Foreskin keratinocyte (primary cell): ENCODE measurements at places on chromosomes 16 and 17. TPM values are rescaled to one million over a fixed set of nuclear protein-coding genes. Genes with fewer than 3 reads are reported as not detected.
A peak's percentile ranks its signal among the peaks of the same experiment; 100 is the strongest.

KRTAP16-1 gene
- total RNA-seq: not detected in 2 replicates

HSD17B2 gene
- 1.3 and 1.6 TPM in 2 replicates for total RNA-seq

- no peak for DNase-seq
These were observed 1.5 kb upstream of the SHISA6 start for GRCh38 chr17:11239379-11239970.

ZFHX3 gene
- 5.9 and 8.9 TPM in 2 replicates for total RNA-seq

GRCh38 chr17:77841742-77842527 is 116.6 kb upstream of the TNRC6C start:
- DNase-seq: no peak

DNA sequence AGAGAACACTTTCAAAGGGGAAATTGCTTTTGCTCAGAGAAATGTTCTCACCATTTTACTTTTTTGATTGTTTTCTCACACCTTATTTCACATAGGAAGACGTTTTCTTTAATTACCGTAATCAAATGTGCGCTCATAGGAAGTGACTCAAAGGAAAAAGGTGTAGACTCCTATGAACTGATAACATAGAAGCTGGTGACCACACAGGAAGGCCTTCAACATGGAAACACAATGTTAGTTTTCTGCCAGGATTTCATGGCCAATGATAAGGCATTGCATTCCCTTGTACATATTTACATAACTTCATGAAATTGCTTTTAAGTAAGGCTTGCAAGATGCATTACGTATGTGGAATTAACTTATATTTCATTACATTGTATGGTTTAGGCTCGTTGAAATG is 40.9 kb upstream of the KCNJ16 start:
- DNase-seq: no peak

GRCh38 chr17:73637866-73638265 is 6.4 kb downstream of the SDK2 start:
- DNase-seq: no peak

- peak; percentile 58 for DNase-seq
These were observed 14.2 kb downstream of the NAA60 start for GRCh38 chr16:3457434-3458252.

GRCh38 chr17:9536061-9536460 is 39.6 kb downstream of the STX8 start:
- no peak for DNase-seq

KCNH4 gene
- not detected in 2 replicates for total RNA-seq

DNA sequence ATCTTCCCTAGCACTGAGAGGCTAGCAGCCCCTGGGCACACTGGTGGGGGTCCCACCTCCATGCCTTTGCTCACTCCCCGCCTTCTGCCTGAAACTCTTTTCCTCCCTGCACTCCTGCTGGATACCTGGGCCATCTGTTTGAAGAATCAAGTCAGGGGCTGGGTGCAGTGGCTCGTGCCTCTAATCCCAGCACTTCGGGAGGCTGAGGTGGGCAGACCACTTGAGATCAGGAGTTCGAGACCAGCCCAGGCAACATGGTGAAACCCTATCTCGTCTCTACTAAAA is 15.7 kb downstream of the FOXJ1 start:
- DNase-seq: no peak

CCDC144A gene
- 0.17 and 2.4 TPM in 2 replicates for total RNA-seq

ZNF500 gene
- total RNA-seq: 8.5 and 8.8 TPM in 2 replicates

DNA sequence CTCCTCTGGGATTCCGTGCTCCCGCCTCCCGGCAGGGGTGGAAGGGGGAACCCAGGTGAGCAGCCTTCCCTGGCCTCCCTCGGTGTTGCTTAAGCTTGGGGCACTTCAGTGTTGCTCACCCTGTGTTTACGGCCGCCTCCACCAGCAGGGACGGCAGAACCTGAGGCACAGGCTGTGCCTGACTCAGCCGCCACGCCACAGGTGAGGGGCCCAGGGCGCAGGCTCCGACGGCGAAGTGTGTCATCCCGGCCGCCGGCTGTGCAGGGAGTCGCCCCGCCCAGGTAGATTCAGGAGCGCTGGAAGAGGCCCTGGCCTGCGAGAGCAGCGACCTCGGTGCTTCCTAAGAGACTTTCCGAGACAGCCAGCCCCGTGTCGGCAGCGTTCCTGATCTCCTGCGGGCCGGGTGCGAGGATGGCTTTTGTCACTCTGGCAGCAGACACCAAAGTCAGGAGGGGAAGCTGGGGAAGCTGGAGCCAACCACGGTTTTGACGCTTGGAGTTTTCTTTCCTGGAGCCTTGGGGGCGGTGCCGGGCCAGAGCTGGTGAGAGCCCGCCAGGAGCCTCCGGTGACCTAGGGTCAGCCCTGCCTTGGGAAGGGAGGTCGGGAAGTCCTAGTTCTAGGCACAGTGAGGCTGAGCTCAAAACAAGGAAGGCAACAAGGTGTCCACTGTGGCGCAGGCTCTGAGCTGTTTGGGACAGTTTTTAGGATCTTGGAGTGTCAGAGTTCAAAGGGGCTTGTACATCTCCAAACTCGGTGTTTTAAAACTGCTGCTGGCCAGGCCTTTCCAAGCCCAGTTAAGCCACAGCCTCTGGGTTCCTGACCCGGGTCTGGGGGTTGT is 2.1 kb downstream of the GSE1 start:
- peak; percentile 88 for DNase-seq

GRCh38 chr17:34118564-34118963 is 136.5 kb upstream of the CCL2 start:
- no peak for DNase-seq

DNA sequence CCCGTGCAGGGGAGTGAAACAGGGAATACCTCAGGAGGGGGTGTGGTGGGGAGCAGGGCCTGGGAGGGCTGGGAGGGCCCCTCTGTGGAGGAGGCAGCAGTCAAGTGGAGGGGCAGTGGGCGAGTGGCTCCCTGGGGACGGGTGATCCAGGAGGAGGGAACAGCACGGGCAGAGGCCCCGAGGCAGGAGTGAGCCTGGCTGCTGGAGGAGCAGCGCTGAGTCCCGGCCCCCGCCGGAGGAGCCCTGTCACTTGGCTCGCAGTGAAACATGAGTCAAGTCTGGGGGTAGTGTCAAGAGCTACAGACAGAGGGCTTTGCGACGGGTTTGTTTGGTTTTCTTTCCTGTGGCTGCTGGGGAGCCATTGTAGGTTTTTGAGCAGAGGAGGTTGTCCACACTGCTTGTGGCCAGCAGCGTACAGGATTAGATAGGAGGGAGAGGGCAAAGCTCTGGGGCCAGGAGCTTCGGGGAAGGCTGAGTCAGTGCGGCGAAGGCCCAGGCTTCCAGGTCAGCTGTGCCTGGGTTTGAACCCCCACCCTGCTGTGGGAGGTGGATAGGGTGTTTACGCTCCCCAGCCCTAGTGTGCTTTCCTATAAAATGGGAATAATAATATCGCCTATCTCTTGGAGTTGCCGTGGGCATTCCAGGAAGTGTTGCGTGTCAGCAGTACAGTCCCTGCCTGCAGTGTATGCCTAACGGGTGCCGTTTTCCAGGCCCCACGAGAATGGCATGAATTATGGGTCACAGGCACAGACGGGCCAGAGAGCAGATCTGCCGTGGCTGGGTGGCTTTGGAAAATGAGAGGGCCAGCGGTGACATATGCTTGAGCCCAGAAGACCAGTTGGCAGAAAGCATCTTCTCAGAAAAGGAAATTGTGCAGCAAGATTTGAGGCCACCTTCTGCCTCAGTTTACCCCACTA is 115.9 kb upstream of the CIBAR2 start:
- DNase-seq: no peak

GRCh38 chr17:80645706-80646325 is 101.2 kb downstream of the RPTOR start:
- no peak for DNase-seq

INCA1 gene
- 0.14 TPM in 2 replicates for total RNA-seq

DNA sequence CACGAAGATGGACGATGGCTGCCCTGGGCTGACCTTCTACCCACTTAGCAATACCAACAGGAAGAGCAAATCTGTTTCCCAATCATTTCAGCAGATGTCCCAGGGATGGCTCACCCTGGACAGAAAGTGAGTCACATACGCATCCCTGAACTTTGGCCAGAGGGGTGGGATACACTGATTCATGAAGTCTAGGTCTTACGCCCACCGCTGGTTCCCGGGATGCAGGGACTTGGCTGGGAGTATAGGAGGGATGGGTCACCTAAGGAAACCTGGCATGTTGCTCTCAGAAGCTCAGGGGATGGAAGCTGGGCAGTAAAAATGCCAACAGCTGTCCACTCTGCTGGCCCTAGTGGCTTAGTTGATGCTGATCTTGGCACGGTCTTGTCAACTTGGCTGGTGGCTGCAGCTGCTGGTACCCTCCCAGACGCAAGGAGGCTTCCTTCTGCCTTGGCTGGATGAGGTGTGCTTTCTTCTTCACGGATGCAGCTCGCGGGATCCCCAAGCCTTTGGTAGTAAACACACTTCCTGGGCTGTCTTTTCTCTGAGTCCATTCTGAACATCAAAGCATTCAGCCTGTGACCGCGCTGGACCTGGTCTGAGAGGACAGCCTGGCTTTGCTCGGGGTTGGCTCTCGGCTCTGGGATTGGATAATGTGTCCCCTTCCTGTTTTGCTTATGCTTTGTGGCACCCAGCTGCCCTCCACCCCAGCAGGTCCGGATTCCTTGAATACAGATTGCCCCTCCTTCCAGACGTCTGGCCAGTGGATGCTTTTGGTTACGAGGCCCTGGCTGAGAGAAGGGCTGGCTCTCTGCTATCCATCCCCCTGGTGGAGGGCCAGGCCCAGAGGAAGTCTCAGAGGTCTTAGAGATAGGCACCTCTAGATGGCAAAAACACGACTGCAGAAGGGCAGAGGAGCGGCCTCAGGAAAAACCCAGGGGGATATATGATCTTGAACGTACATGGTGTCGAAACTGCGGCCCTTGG is 71.5 kb downstream of the RAP1GAP2 start:
- DNase-seq: no peak

GRCh38 chr17:3554440-3554839 is 3.2 kb downstream of the TRPV3 start:
- DNase-seq: no peak
